Cerebellum (tissue), 4 donors: ENCODE measurements at places on chromosomes 5 and 9.

- no peak for DNase-seq
Measured at GRCh38 chr5:20286512-20286911, 298.5 kb upstream of the CDH18 start.

DNA sequence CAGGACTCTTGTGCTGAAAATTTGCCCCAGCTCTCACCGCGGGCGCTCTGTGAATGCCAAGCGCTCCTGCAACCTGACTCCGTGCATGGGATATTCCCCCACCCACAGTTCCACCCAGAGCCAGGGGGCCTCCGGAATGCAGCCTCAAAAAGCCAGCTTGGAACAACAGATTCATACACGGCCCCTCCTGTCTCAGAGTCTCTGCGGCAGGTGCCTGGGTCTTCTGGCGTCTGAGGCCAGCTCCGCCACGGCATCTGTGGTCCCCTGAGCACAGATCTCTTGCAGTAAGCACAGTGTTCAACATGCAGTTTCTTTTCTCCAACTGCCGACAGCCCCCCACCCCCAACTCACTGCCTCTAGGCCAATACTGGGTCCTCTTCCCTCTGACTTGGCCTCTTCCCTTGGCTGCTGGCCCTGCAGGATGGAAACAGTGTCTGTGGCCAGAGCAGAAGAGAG is 355.7 kb upstream of the IRX2 start:
- no peak for DNase-seq

DNA sequence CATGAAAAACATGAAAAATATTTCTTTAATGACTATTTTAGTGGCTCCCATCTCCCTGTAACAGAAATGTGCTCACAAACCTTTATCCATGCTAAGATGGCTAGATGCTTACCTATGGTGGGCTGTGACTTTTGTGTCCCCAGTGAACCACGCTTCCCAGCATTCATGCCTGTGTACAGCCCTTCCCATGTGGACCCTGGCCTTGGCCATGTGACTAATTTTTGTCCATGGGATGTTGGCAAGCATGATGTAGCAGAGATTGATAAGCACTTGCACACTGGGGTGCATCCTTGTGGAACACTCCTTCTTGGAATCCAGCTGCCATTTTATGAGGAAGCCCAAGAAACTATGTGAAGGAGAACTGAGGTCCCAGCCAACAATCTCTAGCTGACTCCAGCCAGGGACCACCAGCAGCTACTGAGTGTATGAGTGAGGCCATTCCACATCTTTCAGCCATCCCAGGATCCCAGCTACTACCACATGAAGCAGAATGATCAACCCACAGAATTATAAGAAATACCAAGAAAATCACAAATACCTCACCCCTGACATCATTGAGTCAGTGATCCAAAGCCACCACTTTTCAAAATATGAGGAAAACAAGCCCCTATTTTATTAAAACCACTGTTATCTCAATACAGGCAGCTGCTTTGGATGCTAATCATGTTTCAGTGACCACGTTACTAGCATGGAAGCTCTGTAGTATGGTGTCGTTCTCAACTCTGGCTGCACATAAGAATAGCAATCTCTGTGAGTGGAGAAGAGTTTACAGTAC is 16.1 kb upstream of the RAI14 start:
- no peak for DNase-seq

DNA sequence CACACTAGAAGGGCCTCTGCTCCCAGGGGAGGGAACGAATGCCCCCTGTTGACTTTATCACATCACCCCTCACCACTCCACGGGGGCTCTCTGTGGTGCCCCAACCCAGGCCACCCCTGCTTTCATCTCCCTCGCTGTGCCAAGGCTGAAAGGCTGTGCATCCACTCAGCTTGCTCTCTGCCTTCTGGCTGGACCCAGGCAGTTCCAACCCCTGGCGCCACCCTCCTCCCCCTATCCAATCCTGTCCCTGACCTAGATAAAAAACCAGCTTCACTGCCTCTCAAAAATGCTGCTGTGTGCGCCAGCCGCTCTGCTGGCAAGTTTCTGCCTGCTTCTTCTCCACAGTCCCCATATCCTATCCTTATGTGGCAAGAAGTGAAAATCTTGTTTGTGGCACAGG is 22.4 kb upstream of the CORO2A start:
- no peak for DNase-seq

DNA sequence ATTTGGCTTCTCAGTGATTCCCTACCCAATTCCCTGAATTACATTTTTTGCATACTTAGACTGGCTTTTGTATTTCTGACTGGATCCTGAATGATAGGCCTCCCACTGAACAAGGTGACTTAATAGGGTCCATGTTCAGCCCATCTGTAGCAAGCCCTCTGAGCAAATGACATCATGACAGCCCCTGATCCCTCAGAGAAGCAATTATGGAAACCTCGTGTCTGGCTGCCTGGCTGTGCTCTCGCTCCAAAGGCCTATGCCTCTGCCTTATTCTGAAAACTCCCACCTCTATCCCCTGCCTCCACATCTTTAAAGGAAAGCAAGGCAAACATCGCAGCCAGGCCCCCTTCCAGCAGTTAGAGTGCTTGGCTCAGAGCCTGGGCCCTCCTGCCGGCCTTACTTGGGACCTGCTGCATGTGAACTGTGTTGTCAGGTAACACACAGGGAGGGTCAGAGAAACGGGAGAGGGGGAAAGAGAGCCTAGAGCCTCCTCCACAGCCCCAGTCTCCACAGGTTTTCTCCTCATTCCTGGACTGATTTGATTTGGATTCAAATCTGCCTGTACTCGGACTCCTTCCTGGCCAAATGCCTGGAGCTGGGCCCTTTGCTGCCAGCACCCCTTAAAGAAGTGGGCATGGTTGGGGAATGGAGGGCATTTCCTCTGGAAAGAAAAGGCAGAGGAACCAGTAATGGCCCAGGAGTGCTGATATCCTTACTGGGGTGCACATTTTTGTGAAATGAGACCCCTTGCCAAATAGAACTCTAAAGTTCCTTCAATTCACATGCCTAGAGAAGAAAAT is 3.8 kb downstream of the DCANP1 start:
- DNase-seq = no peak

DNA sequence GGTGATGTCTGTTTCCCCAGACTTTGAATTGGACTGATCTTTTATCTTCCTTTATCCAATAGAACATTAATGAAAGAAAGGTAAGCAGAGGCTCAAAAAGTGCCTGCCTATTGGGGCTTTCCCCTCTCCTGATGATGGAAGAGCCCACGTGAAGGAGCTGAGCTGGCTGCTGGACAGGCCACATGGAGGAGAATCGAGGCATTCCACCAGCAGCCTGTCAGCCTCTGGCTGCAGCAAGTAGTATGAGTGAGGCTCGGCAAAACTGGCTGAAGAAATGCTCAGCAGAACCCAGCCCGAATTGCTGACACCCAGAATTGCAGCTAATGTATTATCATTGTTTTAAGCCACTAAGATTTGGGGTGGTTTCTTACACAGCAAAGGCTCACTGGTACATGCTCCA is 66.5 kb upstream of the STC2 start:
- no peak for DNase-seq

- DNase-seq = no peak
Measured at GRCh38 chr9:126616521-126616976, 2.8 kb downstream of the LMX1B start.

DNA sequence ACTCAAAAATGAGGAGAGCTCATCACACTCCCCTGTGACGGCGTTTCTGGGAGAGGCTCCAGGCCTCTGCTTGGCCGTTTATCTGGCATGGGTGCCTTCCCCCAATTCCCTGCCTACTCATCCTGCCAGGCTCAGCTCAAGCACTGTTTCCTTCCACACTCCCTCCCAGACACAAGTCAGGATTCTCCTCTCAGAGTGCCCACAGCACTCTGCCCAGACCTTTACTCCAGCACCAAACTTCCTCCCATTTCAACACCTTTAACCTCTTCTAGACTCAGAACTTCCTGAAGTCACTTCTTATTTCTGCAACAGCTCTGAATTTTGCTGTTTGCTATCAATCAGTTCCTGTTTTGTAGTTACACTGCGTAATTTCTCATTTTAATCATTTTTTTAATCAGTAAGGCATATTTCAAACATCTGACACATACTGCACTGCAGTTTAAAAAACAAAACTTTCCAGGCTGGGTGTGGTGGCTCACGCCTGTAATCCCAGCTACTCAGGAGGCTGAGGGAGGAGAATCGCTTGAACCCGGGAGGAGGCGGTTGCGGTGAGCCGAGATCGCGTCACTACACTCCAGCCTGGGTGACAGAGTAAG is 16.0 kb downstream of the TRMO start:
- DNase-seq = peak; percentile 27

DNA sequence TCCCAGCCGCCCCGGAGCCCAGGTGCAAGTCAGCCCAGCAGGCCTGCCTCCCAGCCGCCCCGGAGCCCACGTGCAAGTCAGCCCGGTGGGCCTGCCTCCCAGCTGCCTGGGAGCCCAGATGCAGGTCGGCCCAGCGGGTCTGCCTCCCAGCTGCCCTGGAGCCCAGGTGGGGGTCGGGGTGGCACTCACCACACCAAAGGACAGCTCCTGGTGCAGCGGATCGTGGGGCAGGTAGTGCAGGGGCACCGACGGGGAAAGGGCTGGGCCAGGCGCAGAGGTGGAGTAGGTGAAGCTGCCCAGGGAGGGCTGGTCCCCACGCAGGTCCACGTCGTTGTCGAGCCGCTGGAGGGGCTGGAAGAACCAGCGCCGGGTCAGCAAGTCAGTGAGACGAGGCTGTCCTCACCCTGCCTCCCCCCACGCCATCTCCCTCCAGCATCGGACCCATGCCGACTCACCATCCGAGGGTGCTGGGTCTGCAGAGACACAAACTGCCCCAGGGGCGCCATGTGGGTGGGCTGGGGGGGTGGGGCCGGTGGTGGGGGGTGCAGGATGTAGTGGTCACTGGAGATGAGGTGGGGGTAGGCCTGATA is 6.7 kb downstream of the RNF44 start:
- DNase-seq = no peak

- peak; percentile 81 for DNase-seq
Measured at GRCh38 chr9:2461892-2462291, 159.7 kb upstream of the VLDLR start.

DNA sequence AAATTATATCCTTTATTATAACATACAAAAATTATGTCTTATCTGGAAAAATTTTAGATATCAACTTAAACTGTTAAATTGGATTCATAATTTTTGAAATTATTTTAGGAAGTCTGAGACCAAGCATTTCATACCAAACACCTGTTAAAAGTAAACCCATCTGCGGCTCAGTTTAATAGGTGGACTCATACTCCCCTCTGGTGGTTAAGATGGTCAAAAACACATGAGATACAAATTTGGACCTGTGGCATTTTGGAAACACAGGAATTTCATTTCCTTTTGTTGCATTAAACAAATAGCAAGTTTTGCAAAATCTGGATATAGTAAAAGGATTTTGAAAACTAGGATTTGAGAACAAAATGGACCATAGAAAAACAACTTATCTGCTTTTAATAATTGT is 53.7 kb downstream of the RGMB start:
- peak; percentile 24 for DNase-seq

DNA sequence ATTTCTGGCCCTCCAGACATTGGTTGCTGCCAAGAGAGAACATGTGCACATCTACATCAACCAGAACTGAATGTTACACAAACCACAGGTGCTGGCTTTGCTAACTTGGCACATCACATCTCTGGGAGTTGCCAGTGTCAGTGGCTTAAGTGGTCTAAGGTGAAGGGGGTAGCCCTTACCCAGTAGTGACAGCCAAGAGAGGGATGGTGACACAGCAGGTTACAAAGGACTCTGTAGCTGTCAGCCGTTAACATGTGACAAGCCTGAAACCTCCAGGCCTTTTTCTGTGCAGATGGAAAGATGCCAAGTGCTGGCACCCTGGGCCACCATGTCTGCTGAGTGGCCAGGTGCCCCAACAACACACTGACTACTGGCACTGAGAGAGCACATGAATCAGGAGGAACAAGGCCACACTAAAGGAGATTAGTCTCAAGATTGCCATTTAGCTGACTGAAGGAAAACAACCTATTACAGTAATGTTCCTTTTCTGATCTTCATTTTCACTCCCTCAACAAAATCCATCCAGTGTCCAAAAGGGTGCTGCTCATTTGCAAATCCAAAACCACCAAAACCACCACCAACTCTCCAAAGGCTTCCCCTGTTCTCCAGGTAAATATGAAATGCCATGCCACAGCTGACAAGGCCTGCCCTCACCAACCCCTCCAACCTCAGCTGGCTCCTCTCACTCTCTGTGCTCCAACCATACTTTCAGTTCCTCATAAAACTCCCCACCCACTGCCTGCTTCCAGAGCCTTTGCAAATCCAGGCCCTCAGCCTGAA is 20.2 kb downstream of the SIL1 start:
- DNase-seq = peak; percentile 87

- DNase-seq = no peak
Measured at GRCh38 chr9:108885643-108886348, 23.7 kb downstream of the ACTL7A start.

DNA sequence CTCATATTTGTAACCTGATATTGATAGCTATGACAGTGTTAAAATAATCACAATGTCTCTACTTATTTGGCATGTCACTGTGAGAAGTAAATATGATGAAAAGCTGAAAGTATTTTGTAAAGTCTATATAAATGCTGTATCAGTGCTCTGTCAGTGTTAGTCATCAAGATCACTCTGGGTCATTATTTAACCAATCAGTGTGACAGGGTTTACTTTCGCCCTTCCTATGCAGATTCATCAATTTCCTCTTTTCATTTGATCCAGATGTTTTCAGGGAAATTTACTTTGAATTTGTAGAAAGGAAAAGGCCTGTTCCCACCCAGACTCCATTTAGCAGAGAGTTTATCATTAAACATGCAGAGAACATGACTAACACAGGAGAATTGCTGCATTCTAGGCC is 9.9 kb upstream of the PCSK5 start:
- no peak for DNase-seq

DNA sequence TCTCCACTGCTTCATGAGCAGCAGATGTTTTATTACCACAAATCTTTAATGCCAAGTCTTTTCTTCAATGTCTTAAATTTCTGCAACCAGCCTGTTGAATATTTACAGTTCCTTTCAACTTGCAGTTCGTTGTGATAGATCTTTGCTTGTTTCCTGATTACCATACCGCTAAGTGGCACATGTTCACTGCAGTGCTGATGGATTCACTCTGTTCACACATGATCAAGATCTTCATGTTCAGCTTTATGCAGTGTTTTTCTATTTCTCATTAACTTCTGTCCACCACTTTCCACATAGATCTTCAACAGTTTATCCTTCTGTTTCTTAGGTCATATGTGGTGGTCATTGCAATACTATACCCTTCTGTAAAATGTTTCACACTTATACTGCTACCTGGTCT is 280.6 kb downstream of the EPB41L4A start:
- DNase-seq = no peak

DNA sequence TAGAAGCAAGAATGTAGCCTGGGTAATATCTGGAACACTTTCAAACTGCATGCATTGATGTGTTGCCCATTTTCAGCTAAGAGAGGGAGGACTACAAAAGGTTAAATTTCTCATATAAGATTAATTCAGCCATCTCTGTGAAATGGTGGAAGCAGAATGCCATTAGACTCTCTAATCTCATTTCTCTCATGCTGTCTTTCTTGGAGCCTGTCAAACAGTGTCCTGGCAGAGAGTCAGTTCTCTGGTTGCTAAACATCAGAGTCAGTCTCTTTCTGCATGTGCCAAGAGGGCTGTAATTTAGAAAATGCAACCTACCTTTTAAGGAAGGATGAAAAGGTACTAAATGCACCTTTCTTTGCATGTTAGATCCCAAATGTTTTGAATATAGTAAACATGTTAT is 910 bp upstream of the GARNL3 start:
- peak; percentile 83 for DNase-seq
